Heart right ventricle (tissue), 16 donors: ENCODE measurements at places on chromosomes 6 and 20. TPM values are rescaled to one million over a fixed set of nuclear protein-coding genes. Genes with fewer than 3 reads are reported as not detected.

DNA sequence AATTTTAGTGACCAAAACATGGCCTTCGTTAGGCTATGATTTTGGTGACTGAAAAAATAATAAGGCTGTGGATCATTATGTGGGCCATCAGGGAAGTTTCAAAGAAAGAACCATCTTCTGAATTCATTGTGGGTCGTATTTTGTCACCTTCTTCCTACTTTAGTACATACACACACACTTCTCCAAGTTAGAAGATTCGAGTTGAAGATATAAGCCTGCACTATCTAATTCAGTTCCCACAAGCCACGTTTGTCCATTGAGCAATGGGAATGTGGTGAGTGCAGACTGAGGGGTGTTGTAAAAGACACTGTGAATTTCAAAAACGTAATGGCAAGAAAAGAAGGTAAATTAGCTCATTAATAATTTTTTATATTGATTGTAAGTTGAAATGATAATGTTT lies 766.0 kb downstream of the KIF16B start:
- H3K36me3 ChIP-seq, result no peaks in the 10 kb centered on the region
- H3K27me3 ChIP-seq, result no peaks in the 10 kb centered on the region
- H3K4me1 ChIP-seq, result no peaks in the 10 kb centered on the region
- H3K4me3 ChIP-seq, result no peak overlapping the region
- H3K27ac ChIP-seq, result no peak overlapping the region
- no peak for DNase-seq

DNA sequence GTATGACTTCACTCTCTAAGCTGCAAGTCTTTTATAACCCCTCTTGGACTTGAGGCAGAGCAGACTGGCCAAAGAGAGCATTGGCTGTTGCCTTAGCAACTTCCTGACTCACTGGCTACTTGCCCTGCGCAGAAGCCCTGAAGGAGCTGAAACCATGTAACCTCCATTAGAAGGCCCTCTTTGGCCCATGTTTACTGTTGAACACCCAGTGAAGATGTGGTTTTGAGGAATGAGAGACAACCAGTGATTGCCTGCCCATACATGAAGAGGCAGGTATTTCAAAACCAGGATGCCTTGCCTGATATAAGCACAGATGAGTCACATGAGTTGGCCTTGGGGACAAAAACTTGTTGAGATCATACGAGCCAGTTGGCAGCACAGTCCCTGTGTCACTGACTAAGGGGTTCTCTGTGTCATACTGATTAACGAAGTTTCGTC lies 182.5 kb downstream of the EDN1 start:
- no peaks in the 10 kb centered on the region for H3K36me3 ChIP-seq
- DNase-seq, result peak; percentile 20
- H3K4me3 ChIP-seq, result no peak overlapping the region
- H3K4me1 ChIP-seq, result peaks cover 7% of the 10 kb centered on the region

- DNase-seq, result no peak
- H3K27ac ChIP-seq, result peak overlapping the region; percentile 87
- H3K4me3 ChIP-seq, result no peak overlapping the region
- H3K4me1 ChIP-seq, result peaks cover 52% of the 10 kb centered on the region
- no peaks in the 10 kb centered on the region for H3K36me3 ChIP-seq
Measured at GRCh38 chr20:41412324-41413120, 45.9 kb upstream of the EMILIN3 start.

DNA sequence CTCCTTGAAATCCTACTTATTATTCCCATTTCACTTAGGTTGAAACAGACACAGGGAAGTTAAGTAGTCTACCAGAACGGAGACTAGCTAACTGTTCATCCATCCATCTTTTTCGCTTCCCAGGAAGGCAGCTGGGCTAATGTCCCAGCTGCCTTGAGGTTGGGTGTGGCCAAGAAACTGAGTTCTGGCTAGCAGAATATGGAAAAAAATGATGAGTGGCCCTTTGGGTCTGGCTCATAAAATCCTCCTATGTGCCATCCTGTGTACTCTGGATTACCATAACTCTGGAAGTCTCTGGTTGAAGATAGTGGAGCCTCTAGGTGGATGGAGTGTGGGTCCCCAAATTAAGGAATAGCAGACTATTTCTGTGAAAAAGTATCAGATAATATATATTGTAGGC lies 206.2 kb downstream of the HIVEP2 start:
- H3K4me1 ChIP-seq, result no peaks in the 10 kb centered on the region
- no peak overlapping the region for H3K4me3 ChIP-seq
- no peak overlapping the region for H3K27ac ChIP-seq
- no peaks in the 10 kb centered on the region for H3K36me3 ChIP-seq

DNA sequence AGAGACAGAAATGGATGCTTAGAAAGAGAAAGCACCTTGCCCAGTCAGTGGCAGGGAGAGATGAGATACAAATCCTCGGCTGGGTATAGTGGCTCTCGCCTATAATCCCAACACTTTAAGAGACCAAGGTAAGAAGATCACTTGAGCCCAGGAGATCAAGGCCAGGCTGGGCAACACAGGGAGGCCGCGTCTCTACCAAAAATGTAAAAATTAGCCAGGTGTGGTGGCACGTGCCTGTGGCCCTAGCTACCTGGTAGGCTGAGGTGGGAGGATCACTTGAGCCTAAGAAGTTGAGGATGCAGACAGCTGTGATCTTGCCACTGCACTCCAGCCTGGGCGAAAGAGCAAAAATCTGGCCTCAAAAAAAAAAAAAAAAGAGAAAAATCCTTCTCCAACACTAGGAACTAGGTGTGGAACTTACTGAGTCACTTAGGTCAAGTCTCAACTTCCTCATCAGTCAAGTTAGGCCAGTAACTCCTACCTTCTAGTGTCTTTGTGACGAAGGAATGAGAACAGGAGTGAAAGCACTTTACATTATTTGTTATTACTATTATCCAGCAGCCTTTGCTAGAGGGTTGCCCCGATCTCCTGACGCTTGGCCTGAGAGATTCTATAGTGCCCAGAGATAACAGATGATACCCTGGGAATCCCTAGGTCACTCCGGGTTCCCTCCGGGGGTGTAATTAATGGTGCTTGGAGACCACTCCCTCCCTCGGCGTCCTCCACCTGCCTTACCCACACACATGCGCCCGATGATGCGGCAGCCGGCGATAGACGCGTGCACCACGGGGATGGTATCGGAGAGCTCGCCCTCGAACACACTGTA lies 918 bp downstream of the EIF6 start:
- peak overlapping the region; percentile 96 for H3K4me3 ChIP-seq
- H3K27me3 ChIP-seq, result no peaks in the 10 kb centered on the region
- no peak for DNase-seq
- H3K36me3 ChIP-seq, result no peaks in the 10 kb centered on the region
- peaks cover 29% of the 10 kb centered on the region for H3K4me1 ChIP-seq

DNA sequence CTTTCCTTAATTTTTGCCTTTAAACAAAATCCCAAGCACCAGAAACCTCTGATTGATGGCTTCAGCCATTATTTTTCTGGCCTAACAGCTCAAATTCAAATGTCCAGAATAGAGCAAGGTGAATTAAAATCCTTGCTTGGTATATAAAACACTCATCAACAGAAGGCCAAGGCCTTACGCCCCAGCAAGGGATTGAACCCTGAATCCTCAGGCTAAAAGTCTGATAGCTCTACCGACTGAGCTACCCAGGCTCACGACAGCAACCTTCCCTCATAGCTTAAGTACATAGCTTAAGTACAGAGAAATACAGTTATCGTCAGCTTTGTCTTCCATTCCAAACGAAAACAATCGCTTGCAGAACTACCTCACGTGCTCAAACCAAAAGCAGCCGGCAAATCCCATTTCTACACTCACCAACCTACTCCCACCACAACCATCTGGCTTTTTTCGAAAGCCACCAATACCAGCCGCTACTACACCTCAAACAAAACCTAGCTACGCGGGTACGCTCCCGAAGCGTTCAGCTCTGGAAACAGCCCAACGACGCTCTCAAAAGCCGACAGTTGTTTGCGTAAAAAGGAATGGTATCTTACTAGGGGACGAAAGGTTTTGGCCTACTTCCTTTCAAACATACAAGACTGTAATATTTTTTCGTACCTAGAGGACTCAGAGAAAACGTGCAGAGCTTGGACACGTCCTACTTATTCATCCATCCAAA lies 167.5 kb downstream of the GPX5 start:
- no peak for DNase-seq
- H3K4me3 ChIP-seq, result no peak overlapping the region
- peaks cover 87% of the 10 kb centered on the region for H3K27me3 ChIP-seq

DNA sequence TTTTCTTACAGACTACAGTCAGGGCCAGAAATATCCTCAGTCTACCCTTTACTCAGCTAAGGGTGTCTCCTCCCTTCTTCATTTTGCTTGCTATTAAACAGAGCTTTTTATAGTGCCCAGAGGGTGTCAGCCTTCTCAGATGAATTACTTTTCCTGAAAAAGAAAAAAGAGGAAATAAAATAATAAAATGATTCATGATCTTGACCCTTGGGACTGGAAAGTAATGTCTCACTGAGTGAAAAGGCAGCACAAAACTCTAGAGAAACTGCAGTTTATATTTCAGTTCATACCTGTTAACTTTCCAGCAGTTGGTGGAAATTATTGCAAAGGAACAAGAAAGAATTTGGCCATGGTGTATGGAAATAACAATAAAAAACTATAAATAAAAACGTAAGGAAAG lies 170.6 kb downstream of the IBTK start:
- H3K27ac ChIP-seq, result no peak overlapping the region
- H3K4me1 ChIP-seq, result no peaks in the 10 kb centered on the region
- no peak overlapping the region for H3K4me3 ChIP-seq
- DNase-seq, result no peak
- H3K36me3 ChIP-seq, result no peaks in the 10 kb centered on the region

DNA sequence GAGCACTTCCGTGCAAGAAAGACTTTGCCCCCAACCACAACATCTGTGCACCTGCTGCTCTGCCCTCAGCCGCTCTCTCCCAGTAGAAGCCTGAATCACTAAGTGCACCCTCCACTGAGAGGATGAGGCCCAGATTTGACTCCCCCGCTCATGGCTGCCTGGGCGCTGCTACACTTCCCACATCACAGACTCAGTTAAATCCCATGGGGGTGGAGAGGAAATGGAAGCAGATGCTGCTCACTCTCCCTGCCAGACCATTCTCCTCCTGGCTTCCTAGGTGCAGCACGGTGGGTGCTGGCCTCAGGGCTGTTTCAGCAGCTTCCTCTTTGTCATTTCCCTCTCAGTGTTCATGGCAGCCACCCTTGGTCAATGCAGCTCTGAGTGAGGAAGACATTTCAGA lies 4.8 kb downstream of the CST5 start:
- no peak overlapping the region for H3K27ac ChIP-seq
- H3K36me3 ChIP-seq, result no peaks in the 10 kb centered on the region
- no peak for DNase-seq

DNA sequence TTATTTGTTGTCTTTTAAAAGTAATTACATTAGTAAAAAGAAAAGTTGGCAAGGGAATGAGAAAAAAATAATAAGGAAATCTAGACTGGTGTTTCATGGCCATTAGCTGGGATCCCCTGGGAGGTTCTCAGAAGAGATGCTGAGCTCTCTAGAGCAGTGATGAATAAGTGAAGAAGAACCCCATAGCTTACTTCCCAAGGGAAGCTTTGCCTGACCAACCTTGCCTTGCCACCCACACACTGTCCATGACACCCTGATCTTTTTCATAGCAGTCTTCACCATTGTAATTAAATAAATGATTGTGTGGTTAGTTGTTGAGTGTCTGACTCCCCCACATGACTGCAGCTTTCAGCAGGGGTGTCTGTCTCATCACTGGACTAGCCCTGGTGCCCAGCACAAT lies 5.9 kb downstream of the C6orf163 start:
- H3K27ac ChIP-seq, result no peak overlapping the region
- DNase-seq, result no peak
- H3K36me3 ChIP-seq, result no peaks in the 10 kb centered on the region
- no peak overlapping the region for H3K4me3 ChIP-seq
- H3K4me1 ChIP-seq, result no peaks in the 10 kb centered on the region

DNA sequence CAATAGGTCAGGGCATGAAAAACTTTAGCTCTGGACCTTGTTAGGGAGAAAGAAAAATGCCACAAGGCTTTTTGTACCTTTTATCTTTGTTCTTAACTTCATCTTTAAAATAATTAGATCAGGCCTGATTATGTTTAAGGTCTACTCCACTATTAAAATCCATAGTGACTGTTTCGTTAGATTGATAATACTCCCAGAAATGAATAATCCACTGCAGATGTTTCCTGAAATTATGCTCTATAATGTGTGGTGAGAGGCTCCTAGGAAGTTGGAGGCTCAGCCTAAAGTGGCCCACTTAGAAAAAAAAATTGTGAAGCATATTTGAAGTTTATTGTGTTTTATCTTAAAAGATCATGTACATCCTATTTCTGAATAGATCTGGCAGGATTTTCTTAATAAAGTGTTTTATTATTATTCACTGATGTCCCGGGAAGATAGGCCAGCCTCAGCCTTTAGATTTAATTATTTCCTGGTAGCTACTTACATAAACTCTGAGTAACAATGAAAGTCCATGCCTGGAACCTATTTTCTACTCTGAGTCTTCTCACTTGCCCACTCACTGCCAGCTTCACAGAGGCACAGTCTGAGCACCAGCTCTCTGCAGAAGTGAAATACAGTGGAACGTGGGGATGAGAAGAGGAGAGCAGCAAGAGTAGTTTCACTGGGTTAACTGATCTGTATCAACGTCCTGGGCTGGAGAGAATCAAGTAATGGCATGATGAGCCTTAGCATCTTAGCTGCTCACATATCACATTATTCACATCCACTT lies 126.8 kb upstream of the TMEM170B start:
- H3K36me3 ChIP-seq, result no peaks in the 10 kb centered on the region
- H3K27ac ChIP-seq, result no peak overlapping the region
- DNase-seq, result no peak

- no peaks in the 10 kb centered on the region for H3K4me1 ChIP-seq
- no peak overlapping the region for H3K27ac ChIP-seq
- H3K27me3 ChIP-seq, result no peaks in the 10 kb centered on the region
- no peak overlapping the region for H3K4me3 ChIP-seq
Measured at GRCh38 chr6:153412519-153412918, 281.4 kb upstream of the RGS17 start.

DNA sequence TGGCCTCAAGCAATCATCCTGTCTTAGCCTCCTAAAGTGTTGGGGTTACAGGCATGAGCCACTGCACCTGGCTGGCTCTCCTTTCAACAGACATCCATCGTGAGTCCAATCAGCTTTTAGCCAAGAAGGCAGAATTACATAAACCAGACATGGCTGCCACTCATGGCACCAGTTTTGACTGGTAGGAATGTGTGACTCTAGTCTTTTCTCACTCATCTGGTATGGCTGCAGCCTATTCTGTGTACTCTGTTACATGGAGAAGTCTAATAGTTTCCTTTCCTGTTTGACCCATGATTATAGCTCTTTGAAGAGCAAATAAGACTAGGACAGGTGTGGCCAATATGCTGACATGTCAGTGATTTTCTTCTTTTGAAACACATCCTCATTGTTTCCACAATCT lies 27.0 kb upstream of the RNF144B start:
- H3K4me1 ChIP-seq, result peaks cover 11% of the 10 kb centered on the region
- H3K36me3 ChIP-seq, result no peaks in the 10 kb centered on the region
- H3K27me3 ChIP-seq, result no peaks in the 10 kb centered on the region
- DNase-seq, result no peak
- H3K27ac ChIP-seq, result no peak overlapping the region

- no peak overlapping the region for H3K27ac ChIP-seq
- H3K4me1 ChIP-seq, result no peaks in the 10 kb centered on the region
- no peaks in the 10 kb centered on the region for H3K27me3 ChIP-seq
- H3K4me3 ChIP-seq, result no peak overlapping the region
Measured at GRCh38 chr20:60228255-60228654, 270.0 kb downstream of the CDH26 start.

- no peak overlapping the region for H3K27ac ChIP-seq
- peaks cover 20% of the 10 kb centered on the region for H3K27me3 ChIP-seq
- no peaks in the 10 kb centered on the region for H3K4me1 ChIP-seq
Measured at GRCh38 chr20:56897958-56898349, 268.8 kb downstream of the TFAP2C start.

The PRSS35 gene
- 0.11 TPM for total RNA-seq

The SLC35D3 gene
- not detected for total RNA-seq

The CCN5 gene
- 5.3 TPM for total RNA-seq

The XRN2 gene
- total RNA-seq, result 38.7 TPM
